CMK (cell line): ENCODE measurements at places on chromosomes 13 and 19.

DNA sequence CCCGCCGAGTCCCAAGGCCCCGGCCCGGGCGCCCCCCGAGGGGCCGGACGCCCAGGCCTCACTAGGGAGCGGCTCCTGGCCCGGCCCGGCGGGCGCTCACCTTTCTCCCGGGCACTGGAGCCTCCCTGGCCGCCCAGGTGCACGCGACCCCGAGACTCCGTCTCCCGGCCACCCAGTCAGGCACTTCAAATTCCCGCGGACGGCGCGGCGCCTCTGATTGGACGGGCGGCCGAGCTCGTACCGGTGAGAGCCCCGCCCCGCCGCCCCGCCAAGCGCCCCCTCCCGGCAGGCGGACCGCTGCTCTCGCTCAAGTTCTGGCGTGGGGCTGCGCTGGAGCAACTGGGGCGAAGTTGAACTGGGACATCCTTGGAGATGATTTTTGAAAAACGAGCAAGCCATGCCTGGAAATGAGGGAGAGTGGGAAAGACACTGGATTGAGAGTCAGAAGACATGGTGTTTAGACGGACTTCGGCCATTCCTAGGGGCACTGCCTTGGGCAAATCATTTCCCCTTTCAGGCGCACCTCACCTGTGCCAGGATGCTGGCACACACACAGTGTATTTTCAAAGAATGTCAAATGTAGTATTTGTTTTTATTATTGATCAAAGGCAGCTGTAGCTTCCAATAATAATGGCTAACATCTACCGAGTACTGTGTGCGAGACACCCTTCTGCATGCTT is 485.3 kb downstream of the UQCRFS1 start:
- DNase-seq: no peak

GRCh38 chr13:111335298-111335697 is 14.9 kb downstream of the TEX29 start:
- DNase-seq: no peak

- no peak for DNase-seq
Measured at GRCh38 chr19:50435221-50435620, 2.5 kb downstream of the MYBPC2 start.

DNA sequence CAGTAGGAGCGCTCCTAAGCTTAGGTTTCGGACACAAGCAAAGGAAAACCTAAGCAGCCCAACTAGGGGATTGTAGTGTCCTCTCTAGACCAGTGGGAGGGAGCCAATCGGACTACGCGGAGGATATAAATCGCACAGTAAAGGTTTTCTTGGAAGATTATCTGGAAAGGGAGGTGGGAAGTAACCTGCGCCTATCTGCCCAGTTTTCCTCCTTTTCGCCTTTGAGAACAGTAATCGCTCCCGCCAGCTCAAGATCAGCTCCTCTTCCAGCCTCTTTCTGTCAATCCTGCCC is 456 bp upstream of the RAB4B start:
- DNase-seq: no peak

GRCh38 chr13:109671919-109672318 is 114.5 kb downstream of the IRS2 start:
- no peak for DNase-seq

DNA sequence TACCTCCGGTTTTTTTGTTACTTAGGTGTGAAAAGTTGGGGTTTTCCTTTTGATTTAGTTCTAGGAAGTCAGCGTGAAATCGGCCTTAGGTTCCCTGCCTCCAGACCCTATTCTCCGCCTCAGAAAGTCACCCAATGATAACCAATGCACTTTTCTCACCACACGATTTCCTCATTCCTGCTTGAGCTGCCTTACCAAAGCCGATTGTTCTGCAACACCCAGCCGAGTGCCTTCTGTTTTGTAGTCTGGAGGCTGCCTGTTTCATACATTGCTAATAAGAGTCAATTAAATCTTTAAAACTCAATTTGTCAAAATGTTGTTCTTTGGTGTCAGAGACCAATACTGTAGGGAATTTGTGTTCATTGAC is 39.7 kb downstream of the GJA3 start:
- no peak for DNase-seq

- no peak for DNase-seq
Measured at GRCh38 chr19:44799627-44800346, 9.1 kb upstream of the BCAM start.

DNA sequence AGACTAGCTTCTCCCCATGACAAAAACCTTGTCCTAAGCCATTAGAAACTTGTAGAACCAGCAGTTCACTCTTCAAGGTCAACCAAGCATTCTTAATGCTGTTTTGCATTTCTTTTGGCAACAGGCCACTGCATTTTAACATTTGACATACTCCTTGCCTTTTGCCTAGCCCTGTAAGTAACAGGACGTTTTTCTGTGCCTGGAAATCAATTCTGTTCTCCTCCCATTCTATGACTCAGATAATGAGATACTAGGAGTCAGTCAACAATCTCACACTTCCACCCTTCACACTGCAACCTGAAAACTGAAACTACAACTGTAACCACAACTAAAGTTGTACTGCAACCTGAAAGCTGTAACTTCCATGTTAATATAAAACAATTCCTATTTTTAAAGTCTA is 268.7 kb downstream of the MZT1 start:
- DNase-seq: no peak

- DNase-seq: no peak
Measured at GRCh38 chr19:38283271-38283670, 18.9 kb downstream of the SPINT2 start.

DNA sequence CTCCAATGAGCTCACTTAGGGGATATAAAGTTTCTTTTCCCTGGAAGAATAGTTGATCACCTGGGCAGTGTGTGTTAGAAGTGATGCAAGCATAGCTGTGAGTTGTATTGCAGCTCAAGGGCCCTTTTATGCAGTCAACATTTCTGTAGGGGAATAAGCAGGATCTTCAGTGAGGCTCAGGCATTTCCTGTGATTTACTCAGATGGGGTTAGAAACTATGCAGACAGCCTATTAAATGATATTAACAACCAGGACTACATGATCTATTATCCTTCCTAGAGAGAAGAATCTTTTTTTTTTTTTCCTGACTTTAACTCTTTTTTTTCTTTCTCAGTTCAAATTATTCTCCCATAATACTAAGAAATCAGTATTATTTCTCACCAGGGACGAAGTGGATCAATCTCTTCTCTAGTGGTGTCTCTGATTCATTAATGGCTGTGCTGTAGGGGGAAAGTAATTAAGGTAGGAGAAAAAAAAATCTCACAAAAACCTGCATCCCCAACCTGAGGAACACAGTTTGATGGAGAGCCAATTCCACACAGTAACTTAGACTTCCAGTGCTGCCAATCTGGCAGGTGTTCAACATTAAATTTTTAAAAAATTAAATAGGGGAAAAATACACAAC is 126.4 kb upstream of the SLC10A2 start:
- DNase-seq: no peak

- no peak for DNase-seq
Measured at GRCh38 chr13:105579821-105580710, 955.4 kb downstream of the EFNB2 start.

GRCh38 chr19:46621191-46622117 is 3.4 kb downstream of the PTGIR start:
- DNase-seq: no peak

GRCh38 chr13:87376081-87376480 is 295.1 kb upstream of the SLITRK5 start:
- DNase-seq: no peak

DNA sequence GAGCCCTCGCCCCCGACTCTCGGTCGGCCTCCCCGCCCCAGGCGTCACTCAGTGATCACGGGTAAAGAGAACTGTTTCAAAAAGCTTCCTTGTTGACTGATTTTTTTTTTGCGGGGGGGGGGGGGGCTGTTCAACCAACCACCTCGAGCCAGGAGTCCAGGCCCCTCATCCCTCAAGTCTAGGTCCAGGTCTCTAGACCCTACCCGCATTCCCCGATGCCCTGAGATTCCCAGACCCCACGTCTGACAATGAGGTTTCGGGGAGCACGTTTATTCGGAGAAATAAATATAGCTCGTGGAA is 4.3 kb downstream of the HRC start:
- DNase-seq: no peak

DNA sequence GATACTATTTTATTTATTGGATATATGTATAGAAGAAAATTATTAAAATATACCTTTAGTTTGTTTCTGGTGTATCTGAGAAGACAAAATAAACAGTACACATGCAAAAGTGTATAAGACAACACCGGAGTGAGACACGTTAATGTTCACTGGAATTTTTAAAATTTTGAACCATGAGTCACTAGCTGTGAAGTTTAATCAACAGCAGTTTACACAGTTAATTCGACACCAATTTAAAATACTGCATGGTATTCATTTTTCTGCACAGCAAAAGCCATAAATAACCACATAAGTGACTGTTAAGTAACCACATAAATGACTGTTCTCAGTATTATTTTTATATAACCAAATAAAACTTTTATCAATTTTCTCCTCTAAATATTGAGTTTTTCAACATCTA is 418.7 kb upstream of the NBEA start:
- no peak for DNase-seq

GRCh38 chr19:34838248-34838647 is 65.2 kb upstream of the ZNF599 start:
- DNase-seq: peak; percentile 17

- no peak for DNase-seq
Measured at GRCh38 chr19:46471116-46471733, at the start of gene PNMA8A. Gene PNMA8A, minus strand, starts transcription at chr19:46471563. Its CDS starts 528 bp downstream, at chr19:46471035.

DNA sequence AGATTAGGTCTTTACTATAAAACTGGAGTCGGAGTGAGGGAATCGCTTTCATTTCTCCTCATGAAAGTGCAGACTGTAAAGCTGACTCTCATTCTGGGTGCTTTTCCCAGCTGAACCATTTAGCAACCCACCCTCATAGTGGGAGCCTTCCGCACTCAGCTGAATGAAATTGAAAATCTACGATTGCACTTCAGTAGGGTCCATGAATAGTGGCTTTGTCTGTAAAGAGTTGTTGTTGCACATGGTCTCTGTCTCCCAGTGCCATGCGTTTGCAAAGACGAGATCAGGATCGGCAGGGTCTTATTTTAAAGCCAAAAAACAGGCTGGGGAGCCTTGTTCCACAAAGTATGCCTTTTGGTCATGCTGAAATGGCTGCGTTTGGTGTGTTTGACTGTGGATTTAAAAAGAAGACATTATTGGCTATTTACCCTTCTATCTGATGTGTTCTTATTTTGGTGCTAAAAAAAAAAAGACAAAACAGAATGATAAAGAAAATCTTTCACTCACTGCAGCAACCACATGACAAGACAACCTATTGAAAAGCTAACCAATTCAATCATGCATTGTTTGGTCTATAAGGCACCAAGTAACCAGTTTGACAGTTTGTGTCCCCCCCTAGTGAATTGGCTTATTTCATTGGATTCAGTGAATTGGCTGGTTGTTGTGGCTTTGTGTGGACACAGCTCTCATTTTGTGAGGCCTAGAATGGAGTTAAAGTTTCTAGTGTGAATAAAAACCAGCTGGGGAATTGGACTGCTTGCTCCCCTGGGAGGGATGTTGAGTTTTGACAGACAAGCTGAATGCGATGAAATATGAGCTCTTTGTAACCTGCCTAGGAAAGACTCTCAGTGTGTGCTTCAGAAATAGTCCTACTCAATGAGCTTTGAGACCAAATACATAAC is 65.6 kb downstream of the ARHGAP35 start:
- no peak for DNase-seq

- DNase-seq: no peak
Measured at GRCh38 chr19:43784241-43784980, 3.6 kb upstream of the KCNN4 start.

DNA sequence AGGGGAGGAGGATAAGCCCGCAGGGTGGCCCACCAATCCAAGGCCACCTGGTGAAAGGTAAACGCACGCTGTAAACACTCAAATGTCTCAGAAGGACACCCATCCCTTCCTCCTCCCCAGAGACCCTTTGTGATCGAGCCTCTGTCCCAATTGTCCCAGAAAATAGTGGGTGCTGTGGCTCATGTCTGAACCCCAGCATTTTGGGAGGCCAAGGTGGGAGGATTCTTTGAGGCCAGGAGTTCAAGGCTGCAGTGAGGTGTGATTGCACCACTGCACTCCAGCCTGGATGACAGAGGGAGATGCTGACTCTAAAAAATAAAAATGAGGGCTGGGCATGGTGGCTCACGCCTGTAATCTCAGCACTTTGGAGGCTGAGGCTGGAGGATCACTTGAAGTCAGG is 3.1 kb upstream of the ABHD17A start:
- DNase-seq: no peak

DNA sequence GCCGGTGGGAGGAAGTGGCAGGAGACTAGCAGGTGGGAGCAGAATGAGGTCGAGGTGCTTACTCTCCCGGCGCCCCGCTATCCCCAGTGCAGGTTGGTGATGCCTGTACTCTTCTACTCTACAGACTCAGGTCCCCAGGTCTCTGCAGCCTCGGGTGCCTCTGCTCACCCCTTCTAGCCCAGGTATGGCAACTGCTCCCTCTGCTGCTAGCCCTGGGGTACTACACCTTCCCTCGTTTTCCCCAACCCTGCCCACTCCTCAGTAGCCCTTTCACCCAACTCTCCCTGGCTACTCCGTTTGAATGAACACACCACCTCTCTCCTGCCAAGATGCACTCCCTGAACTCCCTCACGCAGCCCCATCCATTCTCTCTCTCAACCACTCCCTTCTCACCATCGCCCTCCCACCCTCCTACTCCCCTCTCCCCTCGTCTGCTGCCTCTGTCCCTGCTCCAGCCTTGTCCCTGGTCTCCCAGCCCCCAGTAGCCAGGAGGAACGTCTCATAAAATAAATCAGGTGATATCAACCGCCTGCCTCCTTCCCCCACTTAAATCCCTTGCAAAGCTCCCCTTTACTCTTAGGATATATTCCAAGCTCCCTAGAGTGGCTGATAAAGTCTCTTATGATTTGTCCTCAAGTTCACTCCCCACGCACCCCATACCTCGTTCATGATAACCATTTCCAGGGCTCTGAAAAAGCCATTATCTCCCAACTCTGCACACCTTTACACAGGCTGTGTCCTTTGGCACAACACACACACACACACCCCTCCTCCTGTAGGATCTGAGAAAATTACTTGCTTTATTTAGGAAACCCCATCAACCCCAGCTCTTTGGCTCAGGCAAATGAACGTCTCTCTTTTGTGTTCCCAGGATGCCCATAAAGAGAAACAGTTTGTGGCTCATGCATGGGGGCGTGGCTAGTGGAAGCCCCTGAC is 8.2 kb upstream of the MEIS3 start:
- no peak for DNase-seq
